ENCODE measurements at places on chromosomes 16 and 17. TPM values are rescaled to one million over a fixed set of nuclear protein-coding genes. Genes with fewer than 3 reads are reported as not detected.

DNA sequence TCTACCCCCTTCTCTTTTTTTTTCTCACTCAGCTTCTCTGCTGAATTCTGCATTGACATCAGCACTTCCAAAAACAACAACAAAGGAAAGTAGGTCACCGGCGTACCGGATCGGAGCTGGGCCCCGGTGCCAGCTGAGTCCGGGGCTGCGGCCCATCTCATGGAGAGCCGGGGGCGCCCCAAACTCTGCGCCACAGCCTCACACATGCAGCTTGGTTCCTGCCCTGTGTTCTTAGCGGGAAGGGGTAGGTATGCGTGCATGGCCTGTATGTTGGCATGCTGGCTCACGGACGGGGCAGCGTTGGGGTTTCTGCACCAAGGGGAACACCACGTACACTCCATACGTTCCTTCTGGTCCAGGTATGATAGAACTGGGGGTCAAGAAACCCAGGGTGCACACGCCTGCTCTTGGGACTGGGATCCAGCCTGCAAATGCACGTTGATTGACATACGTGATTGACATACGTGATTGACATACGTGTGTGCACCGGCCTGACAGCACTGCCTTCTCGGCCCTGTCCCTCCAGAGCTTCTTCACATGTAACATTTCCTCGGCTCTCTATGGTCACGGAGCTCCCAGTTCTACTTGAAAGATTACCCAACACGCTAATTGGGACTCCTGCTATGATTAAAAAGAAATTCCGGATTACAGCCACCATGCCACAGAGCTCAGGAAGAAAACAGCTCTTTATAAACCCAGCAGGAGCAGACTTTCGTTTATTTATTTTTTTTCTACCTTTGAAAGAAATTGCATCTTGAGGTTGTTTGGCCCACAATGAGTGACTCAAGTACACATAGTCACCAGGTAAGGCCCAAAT lies 88.7 kb downstream of the RPA1 start:
- no peak for DNase-seq

- peak; percentile 36 for DNase-seq
These were observed 296.7 kb upstream of the IRX5 start for GRCh38 chr16:54633943-54634362.

- DNase-seq, result peak; percentile 28
These were observed 158.6 kb downstream of the XYLT1 start for GRCh38 chr16:17312094-17312710.

DNA sequence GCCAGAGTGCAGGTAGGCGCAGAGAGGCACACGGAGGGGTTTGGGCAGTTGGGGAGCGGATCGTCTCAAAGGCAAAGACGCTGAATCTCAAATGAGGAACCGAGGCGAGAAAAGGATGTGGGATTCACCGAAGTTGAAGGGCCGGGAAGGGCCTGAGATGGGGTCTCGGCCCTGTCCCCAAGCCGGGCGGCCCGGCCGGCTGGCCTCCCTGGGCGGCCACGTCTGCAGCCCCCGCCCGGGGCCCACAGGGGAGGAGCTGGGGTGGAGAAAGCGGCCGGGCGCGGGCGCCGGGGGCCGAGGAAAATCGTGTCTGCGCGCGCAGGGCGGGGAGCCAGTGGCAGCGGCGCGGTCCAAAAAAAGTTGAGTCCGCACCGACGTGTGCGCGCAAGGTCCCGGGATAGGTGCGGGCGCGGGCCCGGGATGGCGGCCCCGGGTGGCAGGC lies 458 bp downstream of the SLC12A4 start:
- no peak for DNase-seq

DNA sequence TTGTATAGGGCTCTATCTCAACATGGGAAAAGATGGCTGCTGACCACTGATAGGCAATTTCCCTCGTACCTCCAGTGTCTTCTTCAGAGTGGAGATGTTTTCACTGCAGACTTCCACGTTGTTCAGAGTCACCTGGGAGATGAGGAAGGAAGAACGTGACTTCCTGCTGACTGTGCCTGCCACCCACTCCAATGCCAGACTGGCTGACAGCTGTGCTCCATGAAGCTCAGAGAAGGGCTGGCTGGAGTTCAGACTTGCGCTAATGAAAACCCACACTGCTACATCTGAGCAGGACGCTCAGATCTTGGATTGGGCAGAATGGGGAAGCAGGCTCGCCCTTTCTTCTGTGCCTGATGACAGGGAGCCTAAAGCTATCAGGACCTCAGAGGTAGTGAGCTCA lies 33.1 kb downstream of the COG4 start:
- no peak for DNase-seq

CCL15 gene
- not detected for total RNA-seq

KRT33B gene
- total RNA-seq, result 0.79 TPM

CCL17 gene
- total RNA-seq, result not detected

ALOX15 gene
- under 0.01 TPM for total RNA-seq

All from bronchial epithelial cell (primary cell).